Activated CD4-positive, alpha-beta T cell treated with anti-CD3 and anti-CD28 coated beads, Interleukin-2, amount 50 U/mL, for 48 hours (primary cell): ENCODE measurements at places on chromosomes 16 and 17.

DNA sequence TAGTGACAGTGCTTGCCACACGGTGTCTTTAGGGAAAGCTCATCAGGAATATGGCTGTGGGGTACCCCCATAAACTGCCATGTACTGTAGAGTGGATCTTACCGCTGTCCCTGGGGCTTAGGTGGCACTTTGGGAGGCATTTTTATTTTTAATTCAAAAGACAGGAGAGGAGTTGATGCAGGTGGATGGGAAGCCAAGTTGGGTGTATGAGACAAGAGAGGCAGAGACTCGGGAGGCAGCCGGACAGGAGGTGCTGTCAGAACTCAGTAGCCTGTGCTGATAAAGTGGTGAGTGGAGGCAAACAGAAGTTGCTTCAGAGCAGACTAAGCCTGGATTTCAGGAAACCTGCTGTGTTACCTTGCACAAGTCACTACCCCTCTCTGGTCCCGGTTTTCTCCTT is 185.9 kb downstream of the TMEM132E start:
- no peak for DNase-seq

DNA sequence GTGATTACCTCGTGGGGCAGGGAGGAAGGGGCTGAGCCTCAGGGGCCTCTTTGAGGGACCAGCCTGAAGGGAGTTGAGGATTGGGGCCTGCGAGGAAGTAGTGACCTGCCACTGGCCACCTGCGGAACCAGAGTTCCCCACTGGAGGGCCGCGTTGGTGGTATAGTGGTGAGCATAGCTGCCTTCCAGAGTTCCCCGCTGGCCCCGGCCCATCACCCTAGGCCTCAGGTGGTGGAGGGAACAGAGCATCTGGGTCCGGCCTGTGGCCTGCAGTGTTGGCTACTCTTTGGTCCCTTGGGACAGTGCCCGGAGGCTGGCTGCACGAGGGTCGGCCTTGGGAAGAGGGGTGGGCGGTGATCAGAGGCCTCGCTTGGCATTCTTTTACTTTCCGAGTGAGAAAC is 20.5 kb downstream of the MGAT5B start:
- no peak for DNase-seq

DNA sequence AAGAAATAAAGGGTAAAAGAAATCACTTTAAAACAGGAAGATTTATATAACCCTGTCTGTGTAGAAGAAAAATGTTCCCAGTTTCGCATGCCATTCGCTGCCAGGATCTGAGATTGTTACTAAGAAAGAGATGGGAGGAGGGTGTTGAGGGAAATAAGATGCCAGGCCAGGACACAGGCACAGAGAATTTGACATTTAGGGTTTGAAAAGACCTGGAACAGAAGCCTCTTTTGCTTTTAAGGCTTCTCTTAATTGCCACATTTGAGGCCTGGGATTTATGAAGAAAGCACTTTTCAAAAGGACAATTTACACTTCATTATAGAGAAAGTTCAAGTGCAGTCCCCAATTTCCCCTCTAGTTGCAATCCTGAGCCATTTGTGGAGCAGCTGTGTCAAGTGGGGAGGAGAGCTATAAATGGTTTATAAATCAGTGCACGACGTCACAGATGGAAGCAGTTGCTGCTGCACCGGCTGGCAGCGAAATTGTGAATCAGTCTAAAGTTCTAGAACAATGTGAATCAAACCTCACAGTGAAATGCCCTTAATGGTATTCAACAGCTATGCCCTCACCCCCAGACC is 26.5 kb upstream of the C16orf87 start:
- DNase-seq: no peak

DNA sequence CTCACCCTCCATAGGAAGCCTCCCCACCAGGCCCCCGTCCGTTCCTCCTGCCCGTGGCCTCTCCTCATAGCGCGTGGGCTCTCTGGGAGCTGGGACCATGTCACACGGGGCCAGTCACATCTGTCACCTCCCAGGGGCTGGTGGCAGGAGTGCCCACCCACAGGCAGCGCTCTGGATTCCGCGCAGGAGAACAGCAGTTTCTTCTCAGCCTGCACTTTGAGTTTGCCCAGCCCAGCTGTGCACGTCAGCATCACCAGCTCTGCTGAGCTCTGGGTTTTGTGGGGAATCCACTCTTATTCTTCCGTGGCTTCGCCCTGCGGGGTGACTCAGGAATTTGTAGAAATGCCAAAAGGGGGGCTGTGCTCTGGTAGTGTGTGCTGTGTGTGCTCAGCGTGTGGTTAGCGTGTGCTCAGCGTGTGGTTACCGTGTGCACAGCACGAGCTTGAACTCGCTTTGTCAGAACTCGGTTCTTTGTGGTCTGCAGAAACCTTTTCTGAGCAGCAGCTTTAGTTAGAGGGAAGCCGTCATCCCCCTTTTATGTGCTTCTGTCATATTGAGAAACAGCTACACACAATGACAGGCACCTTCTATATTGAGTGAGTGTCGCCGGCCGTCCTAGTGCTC is 3.2 kb downstream of the ACSF3 start:
- peak; percentile 39 for DNase-seq

DNA sequence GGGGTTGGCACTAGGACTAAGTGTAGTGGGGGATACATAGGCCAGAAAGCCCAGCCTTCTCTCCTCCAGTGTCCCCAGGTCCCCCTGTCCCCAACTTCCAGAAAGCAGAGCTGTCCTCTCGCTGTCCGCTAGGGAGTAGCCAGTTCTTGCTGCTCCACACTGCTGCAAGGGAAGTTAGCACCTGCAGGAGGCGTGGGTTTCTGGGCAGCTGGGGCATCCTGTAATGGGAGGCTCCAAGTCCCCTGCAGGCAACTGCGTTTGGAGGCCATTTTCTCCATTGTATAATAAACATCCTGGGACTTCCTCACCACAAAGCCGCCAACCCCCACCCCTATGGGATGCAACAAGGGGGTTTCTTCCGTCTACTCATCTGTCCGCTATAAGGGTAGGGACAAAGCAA is 1.7 kb downstream of the RPRML start:
- DNase-seq: no peak

GRCh38 chr16:56950881-56951771 is 10.6 kb upstream of the CETP start:
- peak; percentile 76 for DNase-seq

DNA sequence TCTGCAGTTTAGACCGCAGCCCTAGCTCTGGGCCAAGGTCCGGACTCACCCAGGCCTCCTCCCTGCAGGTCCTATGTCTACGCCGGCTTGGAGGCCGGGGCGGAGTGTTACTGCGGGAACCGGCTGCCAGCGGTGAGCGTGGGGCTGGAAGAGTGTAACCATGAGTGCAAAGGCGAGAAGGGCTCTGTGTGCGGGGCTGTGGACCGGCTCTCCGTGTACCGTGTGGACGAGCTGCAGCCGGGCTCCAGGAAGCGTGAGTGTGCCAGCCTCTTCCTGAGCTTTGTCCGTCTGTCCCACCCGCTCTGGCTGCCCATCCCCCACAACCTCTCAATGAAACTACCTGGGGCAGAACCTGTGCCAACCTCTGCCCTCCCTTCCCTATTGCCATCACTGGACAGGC is 20.1 kb downstream of the WSCD1 start:
- DNase-seq: no peak

GRCh38 chr16:48384520-48385252 is 527 bp downstream of the SIAH1 start:
- DNase-seq: peak; percentile 24

GRCh38 chr17:62708587-62708986 is 81.1 kb downstream of the MRC2 start:
- no peak for DNase-seq

DNA sequence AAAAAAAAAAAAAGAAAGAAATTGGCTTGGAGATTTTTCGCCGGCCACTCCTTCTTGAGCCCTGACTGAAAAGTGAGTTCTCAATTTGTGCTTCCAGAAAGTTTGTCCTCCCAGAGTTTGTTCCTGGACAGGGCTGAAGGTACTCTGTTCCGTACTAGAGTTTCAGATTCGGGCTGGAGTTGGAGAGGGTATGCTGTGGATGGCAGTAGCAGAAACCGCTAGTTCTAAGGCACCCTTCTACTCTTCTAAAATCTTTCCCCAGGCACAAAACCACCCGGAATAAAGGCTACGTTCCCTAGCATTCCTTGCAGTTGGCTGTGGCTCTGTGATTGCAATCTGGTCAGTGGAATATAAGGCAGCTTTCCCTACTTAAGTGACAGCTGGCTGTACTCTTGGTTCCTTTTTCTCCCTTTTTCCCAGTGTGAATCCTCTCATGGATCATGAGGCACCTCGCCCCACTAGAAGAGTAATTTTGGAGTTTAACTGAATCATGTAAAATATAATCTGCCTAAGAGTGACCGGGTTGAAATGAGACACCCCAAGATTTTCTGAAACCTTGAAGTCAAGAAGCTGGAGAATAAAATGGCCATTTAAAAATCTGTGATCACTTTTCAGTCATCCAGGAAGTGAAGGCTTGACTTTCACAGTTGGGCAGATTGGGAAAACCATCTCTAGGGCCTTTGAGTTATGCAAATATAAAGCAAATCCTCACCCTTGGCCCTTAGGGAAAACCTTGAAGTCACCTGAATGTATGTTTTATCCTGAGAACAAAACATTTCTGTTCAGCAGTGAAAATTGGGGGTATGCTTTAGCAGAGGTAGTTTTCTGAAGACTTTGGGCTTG is 901 bp upstream of the HEATR6 start:
- DNase-seq: no peak

GRCh38 chr16:5215901-5216300 is 118.3 kb upstream of the EEF2KMT start:
- no peak for DNase-seq

GRCh38 chr16:54165174-54165911 is 121.2 kb downstream of the IRX3 start:
- DNase-seq: no peak

- DNase-seq: no peak
These were observed 19.0 kb downstream of the USP32 start for GRCh38 chr17:60372790-60373483.

GRCh38 chr16:11183035-11183812 is 72.8 kb downstream of the SOCS1 start:
- no peak for DNase-seq

DNA sequence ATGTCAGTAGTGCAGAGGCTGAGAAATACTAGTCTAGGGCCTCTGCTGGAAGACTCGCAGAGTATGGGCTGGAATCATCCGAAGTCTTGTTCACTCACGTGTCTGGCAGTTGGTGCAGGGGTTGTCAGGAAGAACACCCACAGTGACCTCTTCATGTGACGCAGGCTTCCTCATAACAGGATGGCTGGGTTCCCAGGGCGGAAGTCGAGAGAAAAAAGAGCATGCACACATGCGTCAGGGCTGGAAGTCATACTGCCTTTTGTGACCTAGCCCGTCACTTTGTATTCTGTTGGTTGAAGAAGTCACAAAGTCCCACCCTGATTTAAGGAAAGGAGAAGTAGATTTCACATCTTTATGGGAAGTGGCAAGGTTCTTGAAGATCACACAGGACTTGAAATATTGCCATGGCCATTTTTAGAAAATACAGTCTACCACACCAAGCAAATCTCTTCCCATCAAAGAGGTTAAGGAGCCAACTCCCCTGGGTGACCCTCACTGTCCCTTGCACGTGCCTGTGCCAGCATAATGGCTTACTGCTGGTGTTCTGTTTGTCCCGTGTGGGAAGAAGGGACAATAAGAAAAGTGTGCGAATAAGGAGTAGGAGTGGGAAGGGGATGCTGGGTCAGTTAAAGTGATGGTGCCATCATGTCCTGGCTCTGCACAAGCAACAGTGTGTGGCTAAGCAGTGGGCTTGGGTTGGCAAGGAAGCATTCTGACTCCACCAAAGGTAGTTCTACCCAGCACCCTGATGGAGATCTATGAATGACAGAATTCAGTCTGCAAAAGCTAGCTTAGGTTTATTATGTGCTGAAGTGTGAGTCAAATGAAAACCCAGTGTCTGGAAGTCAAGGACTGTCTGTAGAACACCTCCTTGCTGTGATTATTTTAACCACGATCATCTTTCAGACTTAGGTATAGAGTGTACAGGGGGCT is 28.1 kb downstream of the HEATR3 start:
- no peak for DNase-seq

GRCh38 chr16:51268237-51268636 is 117.2 kb upstream of the SALL1 start:
- no peak for DNase-seq

- no peak for DNase-seq
These were observed 75.7 kb downstream of the SPAG9 start for GRCh38 chr17:51044976-51045375.

DNA sequence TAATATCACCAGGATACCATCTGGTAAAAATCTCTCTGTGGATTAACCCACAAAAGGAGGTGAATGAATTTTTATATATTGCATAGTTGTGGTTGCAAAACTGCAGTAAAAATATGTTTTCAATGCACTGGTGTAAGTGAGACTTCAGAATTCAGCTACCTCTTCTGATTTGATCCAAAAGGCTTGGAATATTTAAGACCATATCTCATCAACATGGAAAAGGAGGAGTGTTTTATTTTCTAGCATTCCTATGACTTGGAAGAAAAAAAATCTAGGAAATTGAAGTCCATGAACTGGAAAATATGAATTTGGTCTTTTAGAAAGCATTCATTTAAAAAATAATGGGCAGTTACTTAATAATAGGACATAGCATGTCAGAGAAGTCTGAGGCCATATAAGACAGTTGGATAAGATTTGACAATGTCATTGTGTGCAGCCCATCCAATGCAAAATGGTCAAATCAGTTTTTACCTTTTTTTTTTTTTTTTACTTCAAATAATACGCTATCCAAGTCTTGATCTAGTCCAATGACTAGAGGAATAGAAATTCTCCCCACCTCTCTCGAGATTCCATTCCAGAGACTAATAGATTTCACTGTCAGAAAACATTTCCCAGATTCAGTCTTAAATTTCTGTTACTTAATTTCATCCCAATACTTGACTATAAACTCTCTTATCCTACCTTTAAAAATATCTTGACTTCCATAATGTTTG is 364.9 kb upstream of the PMFBP1 start:
- DNase-seq: no peak

GRCh38 chr17:82371333-82372248 is at the start of gene UTS2R:
UTS2R (plus strand) TSS chr17:82371765; CDS start chr17:82374325, 2,560 bp downstream.
- DNase-seq: no peak

- DNase-seq: no peak
These were observed 18.7 kb upstream of the TBX2 start for GRCh38 chr17:61380836-61381525.

DNA sequence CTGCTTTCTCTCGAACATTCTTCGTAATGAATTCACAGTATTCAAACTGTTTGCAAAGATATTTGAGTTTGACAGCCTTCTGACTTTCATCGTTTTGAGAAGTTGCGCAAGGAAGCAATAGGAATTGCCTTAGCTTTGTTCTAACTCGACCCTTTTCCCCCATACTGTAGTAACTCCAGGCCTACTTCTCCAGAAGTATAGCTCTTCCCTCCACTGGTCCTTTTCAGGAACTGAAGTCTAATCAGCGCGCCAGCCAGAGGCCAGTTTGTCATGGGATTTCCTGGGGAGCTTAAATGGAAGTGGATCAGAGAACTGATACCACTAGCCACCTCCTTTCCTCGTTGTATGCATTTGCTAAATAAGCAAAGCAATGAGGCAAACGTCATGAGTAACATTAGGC is 27.9 kb downstream of the CDR2 start:
- no peak for DNase-seq

DNA sequence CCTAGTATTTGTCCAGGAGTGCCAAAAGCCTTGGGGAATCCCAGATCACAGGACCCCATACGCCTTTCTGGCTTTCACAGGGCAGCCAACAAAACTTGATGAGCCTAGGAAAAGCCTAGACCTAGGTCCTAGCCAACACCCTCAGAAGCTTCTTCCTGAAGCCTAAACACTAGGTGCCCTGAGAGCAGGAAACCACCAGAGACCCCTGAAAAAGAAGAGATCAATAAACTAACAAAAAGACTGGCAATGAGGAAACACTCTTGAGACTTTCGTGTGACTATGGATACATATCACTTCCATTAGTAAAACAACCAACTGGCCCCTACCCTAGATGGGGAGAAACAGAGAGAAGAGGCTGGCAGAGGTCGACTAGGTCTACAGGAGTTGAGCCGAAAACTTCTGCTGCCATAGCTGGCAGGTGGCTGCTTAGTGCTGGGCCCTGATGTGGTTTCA is 1.2 kb downstream of the ORMDL3 start:
- DNase-seq: no peak
